ENCODE measurements at places on chromosomes 6 and 20.

DNA sequence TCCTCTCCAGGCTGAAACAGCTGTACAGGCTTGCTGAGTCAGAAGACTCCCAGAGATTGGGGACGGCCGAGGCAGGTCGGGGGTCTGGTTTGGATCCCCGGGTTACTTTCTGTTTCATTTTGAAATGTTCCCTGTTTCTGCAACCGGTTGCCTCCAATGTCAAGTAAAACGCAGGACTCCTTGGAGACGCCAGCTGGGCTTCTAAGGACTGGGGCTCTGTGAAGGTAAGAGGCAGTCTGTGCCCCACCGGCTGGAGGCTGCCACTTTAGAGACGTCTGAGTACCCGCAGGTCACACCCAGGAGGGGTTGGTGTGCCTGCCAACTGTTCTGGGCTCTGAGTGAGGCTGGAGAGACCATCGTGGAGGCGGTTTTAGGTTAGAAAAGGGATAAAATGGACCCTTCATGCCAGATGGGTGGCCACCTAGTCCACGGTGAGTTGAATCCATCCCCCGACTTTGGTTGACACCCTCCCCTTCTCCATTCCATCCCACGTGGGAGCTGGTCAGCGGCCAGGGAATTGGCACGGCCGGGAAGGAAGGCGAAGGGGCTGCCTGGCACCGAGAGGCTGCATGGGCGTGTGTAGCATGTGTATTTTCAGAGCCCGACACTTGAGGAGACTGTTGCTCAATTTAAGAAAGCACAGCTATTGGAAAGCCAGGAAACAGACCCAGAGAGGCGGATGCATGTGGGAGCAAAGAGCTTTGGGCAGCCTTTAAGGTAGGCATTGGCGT is 240.9 kb downstream of the PHACTR1 start:
- DNase-seq, result no peak

- DNase-seq, result no peak
Observed at GRCh38 chr6:163648868-163649267, 234.3 kb downstream of the QKI start.

DNA sequence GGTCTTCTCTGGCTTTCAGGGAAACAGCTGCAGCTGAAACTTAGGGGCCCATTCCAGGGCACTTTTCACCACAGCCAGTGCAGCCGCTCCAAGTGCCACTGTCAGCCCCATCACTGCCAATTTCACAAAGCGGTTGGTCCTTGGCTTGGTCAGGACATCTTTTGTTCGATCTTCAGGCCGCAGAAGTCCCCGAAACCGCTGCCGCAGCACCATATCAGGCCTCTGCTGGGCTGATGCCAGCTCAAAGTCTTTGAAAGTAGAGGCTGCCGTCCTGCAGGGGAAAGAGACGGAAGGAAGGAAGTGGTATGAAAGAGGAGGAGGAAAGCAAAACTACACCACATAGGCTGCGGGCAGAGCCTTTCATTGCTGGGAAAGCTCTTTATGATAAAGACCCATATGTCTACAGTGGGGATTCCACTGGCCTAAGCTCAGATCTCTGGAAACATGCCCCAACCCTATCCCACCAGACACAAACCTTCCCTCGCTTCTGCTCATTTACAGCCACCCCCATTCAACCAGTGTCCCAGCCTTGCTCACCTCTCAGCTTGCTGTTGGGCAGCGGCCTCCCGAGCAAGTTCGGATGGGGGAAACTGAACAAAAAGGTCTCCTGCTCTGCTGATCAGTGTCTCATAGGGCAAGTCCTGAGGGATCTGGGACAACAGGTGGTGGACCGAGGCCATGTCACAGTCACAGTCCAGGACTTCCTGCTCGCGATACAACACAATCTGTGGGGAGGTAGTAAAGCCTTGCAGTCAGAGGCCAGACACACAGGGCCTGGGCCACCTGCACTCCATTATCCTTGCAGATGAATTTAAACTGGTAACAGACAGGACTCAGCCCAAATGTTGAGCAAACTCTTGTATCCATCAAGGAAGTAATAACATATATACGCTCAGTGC is 23.5 kb downstream of the TBC1D20 start:
- DNase-seq, result peak; percentile 57

GRCh38 chr20:13029687-13030375 is 21.1 kb downstream of the SPTLC3 start:
- DNase-seq, result no peak

- no peak for DNase-seq
Observed at GRCh38 chr6:105270511-105270910, 90.7 kb upstream of the POPDC3 start.

GRCh38 chr6:87806635-87807034 is 104.6 kb upstream of the AKIRIN2 start:
- no peak for DNase-seq

DNA sequence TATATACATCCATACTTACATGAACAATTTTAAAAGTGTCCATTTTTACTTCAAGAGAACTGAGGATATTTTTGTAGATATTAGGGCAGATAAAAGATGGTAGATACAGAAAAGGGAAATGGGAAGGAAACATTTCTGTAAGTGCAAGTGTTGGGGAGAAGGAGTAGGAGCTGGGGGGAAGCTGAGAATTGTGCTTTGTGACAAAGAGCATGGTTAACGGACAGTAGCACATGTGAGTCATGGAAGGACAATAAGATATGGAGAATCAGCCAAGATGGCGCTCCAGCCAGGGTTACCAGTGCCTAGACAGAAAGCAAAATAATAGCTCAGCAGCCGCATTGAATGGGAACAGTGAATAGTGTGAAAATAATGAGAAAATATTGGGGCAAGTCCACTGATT is 12.7 kb upstream of the HLA-DRB1 start:
- DNase-seq, result no peak

DNA sequence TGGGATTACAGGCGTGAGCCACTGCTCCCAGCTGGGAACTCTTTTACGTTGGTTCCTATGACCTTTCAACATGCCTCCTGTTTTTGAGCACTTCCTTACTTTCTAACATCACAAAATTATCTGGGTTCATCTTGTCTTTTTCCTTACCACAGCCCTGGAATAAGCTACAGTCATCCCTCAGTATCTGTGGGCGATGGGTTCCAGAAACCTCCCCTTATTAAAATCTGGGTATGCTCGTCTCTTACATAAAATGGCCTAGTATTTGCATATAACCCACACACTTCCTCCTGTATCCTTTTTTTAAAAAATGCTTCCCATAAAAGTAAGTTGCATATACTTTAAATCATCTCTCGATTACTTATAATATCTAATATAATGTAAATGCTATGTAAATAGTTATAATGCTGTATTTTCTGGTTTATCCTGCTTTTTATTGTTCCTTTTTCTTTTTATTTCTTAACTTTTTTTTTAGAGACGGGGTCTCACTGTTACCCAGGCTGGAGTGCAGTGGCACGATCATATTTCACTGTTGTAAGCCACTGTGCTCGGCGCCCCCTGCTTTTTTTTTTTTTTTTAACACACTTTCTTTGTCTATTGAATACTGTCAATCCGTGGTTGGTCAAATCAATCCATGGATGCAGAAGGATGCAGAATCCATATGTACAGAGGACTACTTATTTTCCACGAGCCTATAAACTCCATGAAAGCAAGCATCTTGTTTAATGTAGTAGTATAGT is 9.2 kb downstream of the RPF2 start:
- DNase-seq, result no peak

DNA sequence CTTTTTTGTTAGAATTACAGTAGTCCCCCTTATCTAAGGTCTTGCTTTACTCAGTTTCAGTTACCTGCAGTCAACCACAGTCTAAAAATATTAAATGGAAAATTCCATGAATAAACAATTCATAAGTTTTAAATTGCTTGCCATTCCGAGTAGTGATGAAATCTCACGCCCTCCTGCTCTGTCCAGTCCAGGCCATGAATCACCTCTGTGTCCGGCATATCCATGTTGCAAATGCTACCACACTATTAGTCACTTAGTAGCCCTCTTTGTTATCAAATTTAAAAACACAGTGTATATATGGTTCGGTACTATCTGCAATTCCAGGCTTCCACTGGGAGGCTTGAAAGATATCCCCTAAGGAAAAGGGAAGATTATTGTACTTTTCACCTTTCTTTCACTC is 164.6 kb upstream of the FAM83B start:
- no peak for DNase-seq

GRCh38 chr6:31210741-31211532 is 40.5 kb upstream of the POU5F1 start:
- no peak for DNase-seq

DNA sequence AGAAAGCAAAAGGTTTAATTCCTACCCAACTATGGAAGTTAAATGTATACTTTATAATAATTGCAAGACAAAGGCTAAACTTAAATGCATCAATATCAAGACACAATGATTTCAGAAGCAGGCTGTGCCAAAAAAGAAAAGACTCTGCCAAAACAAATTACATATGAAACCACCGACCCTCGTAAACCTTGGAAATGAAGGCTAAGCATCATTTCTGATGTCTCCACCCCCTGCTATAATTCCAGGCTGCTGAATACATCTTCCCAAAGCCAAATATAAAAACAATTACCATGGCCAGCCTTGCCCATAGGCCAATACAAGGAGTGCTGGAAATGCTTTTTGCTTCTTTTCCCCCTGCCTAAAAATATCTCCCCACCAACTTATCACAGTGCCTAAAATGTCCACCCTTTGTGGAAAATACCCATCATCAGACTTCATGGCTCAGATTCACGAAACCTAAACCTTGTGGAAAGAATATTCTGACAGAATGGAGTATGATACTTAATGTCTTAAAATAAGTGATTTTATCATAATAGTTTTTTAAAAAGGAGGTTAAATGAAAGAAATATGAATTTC is 37.4 kb downstream of the RCAN2 start:
- DNase-seq, result no peak
